Stimulated activated CD8-positive, alpha-beta memory T cell treated with anti-CD3 and anti-CD28 coated beads, Interleukin-15, amount 100 ng/mL, for 24 hours (primary cell): ENCODE measurements at places on chromosomes 2 and 18.

- no peak for DNase-seq
These were observed 45.8 kb downstream of the DNAJC10 start for GRCh38 chr2:182761903-182762302.

GRCh38 chr2:150620855-150621254 lies 133.4 kb upstream of the RND3 start:
- DNase-seq = no peak

DNA sequence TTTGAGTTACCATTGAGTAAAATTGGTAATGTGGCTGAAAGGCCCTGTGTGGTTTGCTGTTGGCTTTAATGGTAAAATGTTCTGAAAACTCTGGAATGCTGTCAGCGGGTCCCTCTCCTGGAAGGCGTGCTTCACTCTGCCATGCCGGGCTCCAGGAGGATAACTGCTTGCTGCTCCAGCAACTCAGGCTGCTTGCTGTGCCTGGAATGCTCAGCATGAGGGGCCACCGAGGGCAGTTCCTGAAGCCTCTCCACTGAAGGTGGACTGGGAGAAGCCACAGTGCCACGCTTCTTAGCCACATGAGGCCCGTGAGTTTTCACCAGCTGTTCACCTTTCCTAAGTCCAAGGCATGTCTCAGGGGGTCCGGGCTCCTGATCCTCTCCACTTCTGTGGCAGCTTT lies 90.4 kb upstream of the FAM110C start:
- DNase-seq = no peak

- DNase-seq = no peak
These were observed 60.4 kb upstream of the COPS8 start for GRCh38 chr2:237025090-237025865.

- no peak for DNase-seq
These were observed 98.1 kb downstream of the MYO3B start for GRCh38 chr2:170276056-170276455.

GRCh38 chr2:9532421-9532820 lies 23.2 kb downstream of the ADAM17 start:
- no peak for DNase-seq

- no peak for DNase-seq
These were observed 254.1 kb downstream of the PRKCE start for GRCh38 chr2:45905632-45905958.

DNA sequence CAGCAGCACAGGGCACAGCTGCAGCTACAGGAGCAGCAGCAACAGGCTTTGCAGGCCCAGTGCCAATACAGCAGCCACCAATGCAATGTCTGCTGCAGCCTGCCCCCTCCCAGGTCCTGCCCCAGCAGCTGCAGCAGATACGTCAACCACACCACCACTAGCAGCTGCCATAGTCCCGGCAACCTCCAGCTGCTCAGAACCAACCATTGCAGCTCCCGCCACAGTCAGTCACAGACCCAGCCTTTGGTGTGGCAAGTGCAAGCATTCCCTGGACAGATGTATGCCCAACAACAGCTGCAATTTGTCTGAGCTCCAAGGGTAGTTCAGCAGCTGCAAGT lies 53.3 kb upstream of the TUBA3E start:
- DNase-seq = no peak

- DNase-seq = no peak
These were observed 2.3 kb upstream of the CRYBA2 start for GRCh38 chr2:218995561-218995960.

- no peak for DNase-seq
These were observed 27.8 kb upstream of the KCNF1 start for GRCh38 chr2:10883801-10884478.

- DNase-seq = no peak
These were observed 98.3 kb upstream of the LDLRAD4 start for GRCh38 chr18:13120255-13120654.

DNA sequence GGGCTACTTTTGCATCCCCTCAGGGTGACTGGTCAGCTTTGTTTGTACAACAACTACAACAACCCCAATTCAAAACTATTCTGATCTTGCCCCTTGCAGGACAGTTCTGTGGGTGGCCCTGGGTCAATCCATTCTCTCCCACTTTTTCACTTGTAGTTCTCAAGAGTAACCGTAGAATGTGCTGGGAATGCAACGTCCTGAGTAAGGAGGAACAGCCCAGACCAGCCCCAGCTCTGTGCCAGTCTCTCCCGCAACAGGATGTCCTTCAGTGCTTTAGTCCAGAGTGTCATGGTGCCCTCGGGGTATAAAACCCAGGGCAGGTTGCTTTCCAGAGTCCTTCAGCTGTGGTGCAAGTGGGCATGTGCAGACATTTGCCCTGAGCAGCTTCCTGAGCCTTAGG lies 22.1 kb upstream of the TEX51 start:
- DNase-seq = no peak

DNA sequence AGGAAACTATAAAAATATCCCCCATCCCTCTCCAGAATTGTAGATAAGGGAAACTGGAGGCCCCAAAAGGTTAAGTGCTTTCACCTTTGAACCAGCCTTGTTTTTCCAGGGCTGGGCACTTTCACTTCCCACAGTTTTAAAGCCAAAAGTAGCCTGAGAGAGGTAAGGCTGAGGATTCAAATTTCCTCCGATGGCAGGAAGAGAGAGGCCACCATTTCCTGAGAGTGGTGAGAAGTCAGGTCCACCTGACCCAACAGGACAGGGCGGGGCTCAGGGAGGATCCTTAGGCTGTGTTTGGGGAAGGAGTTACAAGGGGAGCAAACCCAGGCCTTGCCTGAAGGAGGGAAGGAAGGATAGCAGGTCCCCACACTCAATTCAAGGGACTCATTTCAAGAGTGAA lies 4.7 kb upstream of the TEX261 start:
- no peak for DNase-seq

DNA sequence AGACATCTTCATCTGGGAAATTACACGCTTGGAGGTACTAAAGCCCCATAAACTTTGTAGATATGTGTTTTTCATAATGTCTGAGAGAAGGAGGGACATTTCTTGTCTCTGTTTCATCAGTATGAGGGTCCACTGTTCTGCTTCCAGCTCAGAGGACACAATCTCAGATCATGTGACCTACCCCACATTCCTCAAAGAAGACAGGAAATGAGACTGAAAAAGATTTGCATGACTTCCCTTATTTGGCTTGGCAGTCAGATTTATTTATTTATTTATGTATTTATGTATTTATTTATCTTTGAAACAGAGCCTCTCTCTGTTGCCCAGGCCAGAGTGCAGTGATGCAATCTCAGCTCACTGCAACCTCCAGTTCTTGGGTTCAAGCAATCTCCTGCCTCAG lies 463.7 kb upstream of the RGPD4 start:
- no peak for DNase-seq

DNA sequence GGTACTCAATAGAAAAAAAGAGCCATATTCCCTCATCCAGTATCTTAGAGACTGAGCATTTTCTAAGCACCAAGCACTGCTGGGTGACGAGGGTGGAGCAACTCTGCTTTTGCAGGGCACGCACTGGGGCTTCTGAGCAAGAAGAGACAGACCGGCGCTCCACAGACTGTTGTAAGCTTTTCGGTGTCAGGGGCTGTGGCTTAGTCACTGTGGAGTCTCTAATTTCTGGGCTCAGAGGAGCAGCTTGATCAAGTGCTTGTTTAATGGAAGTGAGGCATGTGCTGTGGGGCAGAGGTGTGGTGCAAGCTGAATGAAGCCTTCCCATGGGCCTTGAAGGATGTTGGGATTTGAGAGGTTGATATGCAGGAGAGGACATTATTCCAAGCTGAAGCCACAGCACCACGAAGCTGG lies 227.1 kb downstream of the MYCN start:
- DNase-seq = no peak

DNA sequence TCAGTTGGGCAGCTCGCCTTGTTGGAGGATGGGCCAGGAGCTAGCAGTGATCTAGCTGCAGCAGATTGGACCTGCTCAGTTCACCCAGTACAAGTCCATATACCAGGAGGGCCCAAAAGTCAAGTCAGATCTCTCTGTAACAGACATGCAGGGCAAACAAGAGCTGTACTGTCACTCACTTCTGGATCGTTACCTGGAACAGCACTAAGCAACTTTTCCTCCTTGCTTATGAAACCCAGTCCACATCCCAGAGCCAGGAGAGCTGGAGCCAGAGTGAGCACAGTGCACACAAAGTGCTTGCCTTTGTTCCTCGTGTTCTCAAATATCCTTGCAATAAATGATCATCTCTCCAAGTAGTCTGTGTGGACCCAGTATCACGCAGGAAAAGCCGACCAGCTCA lies 244.1 kb upstream of the FOSL2 start:
- no peak for DNase-seq

GRCh38 chr18:49960376-49960775 lies 147.0 kb upstream of the ACAA2 start:
- no peak for DNase-seq

DNA sequence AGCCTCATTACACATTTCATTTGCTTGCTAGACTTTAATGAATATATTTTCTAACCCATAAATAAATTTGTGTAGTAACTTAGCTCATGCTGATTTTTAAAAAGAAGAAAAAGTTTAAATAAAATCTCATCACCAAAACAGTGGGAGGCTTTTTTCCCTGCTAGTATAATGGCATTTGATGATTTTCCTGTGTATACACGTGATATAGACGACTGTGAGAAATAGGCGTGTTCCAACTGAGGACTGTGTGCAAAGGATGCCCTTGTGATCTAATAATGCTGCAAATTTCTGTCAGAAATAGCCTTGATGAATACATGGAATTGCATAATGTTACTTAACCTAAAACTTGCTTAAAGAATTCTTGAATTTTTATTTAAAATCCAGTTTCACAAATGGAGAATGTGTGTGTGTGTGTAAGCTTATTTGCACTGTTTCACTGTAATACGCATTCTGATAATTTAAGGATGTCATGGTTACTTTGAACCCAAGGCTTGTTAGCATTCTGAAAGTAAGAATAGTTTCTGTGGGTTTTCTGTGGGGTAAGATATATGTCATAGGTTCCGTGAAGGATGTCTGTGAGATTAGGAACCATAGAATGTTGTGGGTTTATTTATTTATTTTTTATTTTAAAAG lies 178.0 kb downstream of the DLGAP1 start:
- DNase-seq = no peak

DNA sequence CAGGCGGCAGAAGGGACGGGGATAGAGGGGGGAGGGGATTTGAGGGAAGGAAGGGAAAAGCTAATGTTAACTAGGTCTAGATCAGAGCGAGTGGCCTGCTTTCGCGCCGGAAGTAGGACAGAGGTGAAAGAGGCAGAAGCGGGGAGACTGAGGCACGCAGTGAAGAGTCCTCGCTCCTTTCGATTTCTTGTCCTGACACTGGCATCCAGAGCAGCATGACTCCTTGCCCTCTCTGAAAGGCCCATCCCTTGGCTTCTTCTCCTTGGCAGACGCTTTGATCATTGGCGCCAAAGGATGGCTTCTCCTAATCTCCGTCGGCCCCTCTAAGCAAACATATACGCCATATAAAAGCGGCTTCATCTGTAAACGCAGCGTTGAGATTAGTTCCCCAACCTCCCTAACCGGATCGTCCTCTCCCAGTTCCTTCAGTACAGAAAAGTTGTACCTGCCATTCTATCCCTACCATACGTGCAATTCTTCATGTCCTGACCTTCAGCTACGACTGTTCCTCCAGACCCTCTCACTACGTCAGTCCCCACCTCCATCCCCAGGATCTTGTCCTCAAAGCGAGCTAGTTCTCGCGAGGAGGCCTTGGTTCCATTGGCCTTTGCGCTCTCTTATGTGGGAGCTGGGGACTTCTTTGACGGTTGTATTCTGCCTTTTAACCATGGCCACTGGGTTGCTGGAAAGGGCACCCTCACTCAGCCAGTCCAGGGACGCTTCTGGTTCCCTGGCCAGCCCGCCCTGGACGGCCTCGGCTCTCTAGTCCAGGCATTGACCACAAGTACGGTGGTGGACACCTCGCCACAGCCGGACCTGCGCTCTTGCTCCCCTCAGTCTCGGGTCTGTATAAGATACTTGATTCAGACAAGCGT lies 857 bp upstream of the NEUROD1 start:
- no peak for DNase-seq

- DNase-seq = no peak
These were observed 1.1 kb downstream of the MAPK4 start for GRCh38 chr18:50560681-50561629.

DNA sequence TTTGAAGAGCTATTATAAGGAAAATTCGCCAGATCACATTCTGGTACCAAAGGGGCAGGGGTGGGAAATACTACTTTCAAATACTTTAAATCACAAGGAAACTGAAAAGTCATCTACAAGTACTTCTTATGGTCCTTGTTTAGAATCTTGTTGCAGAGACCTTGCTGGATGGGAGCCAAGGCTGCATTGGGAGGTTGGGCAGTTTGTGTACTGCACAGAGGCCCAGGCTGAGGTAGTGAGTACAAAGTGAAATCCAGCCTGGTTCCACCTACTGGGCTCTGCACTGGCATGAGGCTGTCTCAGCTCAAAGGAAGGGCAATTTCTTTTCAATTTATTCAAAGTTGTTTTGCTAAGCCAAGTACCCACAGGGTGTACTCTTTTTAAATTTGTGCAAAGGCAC lies 140.3 kb upstream of the DLX2 start:
- DNase-seq = no peak

DNA sequence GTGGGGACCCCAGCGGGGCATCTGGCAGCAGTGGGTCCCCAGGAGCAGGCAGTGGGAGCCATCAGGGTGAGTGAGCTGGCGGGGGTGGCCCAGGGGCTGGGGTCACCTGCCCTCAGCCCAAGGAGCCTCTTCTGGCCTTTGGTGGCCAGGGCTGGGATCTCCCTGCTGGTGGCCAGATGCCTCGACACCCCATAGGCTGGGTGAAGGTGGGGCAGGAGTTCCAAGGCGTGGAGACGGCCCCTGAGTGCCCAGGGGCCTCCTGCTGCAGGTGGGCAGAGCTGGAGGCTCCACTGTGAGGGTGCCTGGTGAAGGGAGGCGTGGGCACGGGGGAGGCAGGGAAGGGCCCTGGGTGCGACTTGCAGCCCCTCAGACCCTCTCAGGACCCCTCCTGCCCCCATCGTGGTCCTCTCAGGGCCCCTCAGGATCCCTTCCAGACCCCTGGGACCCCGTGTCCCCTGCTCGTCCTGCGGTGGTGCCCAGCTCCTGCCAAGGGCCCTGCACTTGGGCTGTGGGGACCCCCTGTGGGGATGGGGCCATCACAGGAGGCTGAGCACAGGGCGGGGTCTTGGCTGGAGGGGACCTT lies 5.0 kb upstream of the GPR35 start:
- no peak for DNase-seq

DNA sequence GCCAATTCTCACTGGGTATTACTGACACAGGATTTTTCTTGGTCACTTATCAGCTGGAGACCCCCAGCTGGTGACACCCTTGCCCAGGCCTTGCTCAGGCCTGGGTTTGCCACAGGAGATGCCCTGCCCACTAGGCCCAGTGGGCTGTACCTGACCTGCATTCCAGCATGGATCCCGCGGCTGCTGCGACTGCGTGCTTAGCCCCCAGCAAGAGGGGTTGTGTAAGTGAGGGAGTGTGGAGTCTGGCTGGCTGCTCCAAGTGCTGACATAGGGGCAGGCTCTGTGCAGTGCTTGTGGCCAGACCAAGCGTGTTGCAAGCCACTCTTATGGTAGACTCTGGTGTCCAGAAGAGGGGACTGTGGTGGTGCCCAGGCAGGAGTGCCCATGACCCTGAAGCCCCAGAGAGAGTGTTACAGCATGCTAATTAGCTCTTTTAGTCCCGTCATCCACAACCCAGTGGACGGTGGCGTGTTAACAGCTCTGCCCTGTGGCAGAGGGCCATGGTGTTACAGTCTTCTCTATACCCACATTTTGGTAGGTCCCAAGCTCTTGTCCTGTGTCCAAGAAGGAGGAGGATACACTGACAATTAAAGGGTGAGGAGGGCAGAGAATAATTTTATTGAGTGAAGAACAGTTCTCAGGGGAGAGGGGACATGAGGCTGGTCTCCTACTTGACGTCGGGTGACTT lies 491.7 kb upstream of the MEIS1 start:
- no peak for DNase-seq

- DNase-seq = no peak
These were observed 106.3 kb downstream of the SLC4A3 start for GRCh38 chr2:219733746-219734145.

GRCh38 chr2:205909184-205909572 lies 176.8 kb downstream of the INO80D start:
- DNase-seq = no peak
